ENCODE measurements at places on chromosomes 2 and 18.

DNA sequence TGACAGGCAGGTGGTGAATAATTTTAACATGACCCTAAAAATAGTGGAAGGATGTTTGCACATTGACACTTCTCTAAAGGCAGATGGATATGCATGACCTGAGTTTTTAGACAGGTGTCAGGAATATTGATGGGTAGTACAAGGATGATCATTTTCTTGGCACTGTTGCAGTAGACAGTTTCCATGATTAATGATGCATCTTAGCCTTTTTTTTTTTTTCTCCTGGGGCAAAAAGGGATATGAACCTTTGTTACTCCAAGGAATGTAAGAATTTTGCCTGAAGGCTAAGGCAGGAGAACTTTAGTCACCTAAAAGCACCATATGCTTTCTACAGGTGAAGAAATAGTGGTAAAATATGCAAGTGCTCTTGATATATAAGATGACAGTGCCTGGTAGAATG is 136.3 kb upstream of the CAVIN2 start:
- DNase-seq = no peak

- no peak for DNase-seq
These were observed 71.6 kb downstream of the ACKR3 start for GRCh38 chr2:236641051-236641726.

GRCh38 chr2:15588329-15588919 is 3.2 kb upstream of the DDX1 start:
- peak; percentile 85 for DNase-seq

DNA sequence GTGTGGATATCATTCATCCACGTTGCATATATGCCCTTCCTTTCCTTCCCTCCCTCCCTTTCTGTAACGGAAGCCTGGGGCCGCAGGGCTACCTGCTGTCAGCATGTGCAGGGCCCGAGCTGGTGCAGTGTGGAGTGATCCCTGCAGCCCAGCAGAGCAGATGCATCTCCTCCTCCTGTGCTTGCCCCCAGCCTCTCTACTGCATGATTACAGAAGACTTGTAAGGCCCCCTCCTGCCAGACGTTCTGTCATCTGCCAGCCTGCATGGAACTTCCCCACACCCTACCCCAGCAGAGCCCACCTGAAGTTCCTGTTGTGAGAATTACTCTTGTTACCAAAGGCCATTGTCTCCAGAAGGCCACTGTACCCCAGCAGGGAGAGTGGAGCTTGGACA is 67.5 kb upstream of the FOSL2 start:
- peak; percentile 95 for DNase-seq

GRCh38 chr2:51297488-51297887 is 265.6 kb upstream of the NRXN1 start:
- no peak for DNase-seq

DNA sequence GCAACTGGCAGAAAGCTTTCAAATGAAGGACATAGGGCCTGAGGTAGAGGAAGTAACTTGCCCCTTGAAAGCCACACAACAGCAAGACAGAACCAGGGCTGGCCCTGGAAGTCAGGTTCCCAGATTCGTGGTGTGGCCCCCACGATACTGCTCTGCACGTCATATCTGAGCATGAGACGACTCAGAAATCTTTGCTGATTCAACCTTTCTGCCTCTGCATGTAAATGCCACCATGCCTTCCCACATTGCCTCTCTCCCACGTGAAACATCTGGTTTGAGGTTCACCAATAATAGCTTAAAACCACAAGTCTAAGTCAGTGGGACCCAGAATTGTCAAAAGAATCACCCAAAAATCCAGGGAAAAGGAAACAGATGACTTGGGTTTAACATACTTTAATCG is 214.0 kb upstream of the TRIB2 start:
- DNase-seq = no peak

DNA sequence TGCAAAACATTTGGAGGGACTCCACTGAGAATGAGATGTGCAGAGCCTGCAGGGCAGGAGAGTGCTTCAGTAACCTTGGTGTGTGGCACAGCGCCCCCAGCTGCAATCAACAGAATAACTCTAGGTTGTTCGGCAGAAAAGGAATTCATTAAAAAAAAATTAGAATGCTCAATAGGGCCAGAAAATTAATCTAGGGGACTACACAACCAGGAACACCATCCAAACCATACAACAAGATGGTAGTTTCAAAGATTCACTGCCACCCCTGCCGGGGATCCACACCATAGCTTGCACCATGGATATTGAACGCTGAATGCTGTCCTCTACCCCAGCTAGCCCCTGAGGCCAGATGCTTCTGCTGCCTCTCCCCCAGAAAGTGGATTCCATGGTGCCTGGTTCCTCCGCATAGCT is 50.1 kb downstream of the THUMPD2 start:
- peak; percentile 55 for DNase-seq

DNA sequence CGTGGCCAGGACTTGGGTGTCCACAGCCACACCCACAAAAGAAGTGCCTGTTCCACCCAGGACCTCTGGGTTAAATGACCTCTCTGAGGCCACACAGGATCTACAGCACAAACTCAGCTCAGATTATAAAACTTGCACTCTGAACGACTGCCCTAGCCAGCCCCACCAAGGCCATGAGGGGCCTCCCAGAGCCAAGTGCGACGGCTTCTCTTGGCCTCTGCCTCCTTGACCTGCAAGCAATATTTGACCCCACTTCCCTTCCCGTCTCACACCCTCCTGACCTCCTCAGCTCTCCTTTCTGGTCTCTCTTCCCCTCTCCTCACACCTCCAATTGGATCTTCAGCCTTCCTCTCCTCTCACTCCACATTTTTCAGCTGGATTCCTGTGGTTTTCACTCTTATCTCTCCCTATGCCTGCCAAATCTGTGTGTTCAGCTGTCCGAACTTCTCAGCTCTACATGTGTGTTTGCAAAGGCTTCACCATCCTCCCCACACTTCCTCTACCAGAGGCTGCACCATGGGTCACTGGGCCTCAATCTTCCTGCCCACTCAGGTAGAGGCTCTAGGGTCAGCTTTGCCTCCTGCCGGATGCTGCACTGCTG is 25.3 kb upstream of the STEAP3 start:
- no peak for DNase-seq

- DNase-seq = no peak
These were observed 120.7 kb downstream of the CTAGE1 start for GRCh38 chr18:22297008-22297407.

DNA sequence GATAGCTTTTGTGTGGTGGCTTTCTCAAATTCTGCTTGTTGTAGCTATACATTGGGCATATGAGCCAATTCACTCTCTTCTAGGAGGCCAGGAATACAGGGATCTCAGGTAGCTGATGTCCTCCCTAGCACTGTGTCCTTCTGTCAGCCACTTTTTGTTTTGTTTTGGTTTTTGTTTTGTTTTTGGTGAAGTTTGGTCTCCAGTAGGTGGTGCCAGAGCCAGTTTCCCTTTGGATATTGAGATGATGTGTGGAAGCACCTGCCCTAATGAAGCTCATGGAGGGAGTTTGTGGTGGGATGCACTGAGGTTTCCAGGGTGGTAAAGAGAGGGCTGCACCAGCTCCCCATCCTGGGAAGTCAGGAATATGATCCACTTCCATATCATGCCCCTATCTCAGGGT is 100.5 kb upstream of the VWC2L start:
- no peak for DNase-seq

GRCh38 chr2:71905205-71905604 is 242.5 kb downstream of the CYP26B1 start:
- no peak for DNase-seq

DNA sequence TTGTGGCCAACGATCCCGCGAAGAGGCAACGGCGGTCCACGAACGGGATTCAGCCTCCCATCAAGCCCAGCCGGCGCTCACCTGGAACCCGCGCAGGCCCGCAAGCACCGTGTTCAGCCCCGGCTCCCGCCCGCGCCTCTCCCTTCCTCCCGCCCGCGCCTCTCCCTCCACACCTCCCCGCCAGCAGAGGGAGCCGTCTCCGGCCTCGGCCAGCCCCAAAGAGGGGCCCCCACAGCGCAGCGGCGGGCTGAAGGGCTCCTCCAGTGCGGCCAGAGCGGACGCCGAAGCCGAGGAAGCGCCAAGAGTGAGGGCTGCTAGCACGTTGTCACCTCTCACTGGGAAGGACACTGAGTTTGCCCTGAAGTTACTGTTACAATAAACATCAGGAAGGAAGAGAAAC is 55.3 kb upstream of the LAPTM4A start:
- DNase-seq = peak; percentile 67

- DNase-seq = peak; percentile 81
These were observed 8.9 kb downstream of the TEX44 start for GRCh38 chr2:231601356-231602229.

- no peak for DNase-seq
These were observed 200.6 kb downstream of the NAPG start for GRCh38 chr18:10726198-10727068.

GRCh38 chr2:170943596-170943995 is 14.5 kb downstream of the GORASP2 start:
- DNase-seq = no peak

- no peak for DNase-seq
These were observed 344.4 kb downstream of the CLIP4 start for GRCh38 chr2:29459445-29460179.

GRCh38 chr2:128284037-128284441 is 34.6 kb downstream of the HS6ST1 start:
- DNase-seq = no peak

DNA sequence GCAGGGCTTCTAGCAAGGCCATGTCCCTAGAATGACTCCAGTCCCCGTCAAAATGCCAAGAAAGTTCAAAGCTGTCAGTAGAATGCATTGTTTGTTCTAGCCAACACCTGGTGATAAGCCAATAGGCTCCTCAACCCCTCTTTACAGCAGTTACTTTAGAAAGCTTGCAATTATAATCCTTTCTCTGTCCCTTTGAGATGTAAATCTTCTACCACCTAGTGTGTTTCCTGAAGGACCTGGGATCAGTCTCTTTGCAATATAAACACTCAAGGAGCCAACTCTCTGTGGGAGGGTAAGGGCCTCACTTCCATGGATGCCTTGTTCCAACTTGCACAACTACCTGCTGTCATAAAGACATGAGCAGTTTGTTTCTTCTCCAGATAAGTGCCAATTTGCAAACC is 301.8 kb downstream of the NBAS start:
- DNase-seq = no peak

- DNase-seq = peak; percentile 22
These were observed 706 bp downstream of the UBXN2A start for GRCh38 chr2:23940718-23941620.

DNA sequence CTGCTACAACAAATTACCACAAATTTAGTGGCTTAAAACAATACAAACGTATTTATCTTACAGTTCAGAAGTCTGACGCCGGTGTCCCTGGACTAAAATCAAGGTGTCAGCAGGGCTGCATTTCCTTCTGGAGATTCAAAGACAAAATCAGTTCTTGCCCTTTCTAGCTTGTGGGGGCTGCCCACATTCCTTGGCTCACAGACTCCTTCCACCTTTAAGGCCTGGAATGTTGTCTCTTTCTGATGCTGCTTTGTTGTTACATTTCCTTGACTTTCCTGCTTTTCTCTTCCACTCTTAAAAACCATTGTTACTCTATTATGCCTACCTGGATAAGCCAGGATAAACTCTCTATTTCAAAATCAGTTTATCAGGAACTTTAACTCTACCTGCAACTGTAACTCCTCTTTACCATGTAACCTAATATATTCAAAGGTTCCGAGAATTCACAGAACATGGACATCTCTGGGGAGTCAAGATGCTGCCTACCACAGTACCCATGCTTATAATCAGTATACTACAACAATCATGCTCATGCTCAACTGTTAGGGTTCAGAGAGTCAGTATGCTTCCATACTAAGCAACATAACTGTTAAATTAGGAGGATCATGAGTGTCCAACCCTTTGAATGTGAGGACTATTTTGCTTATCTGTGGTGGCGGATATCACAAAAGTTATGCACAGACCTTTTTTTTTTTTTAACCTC is 27.4 kb downstream of the YES1 start:
- DNase-seq = no peak

DNA sequence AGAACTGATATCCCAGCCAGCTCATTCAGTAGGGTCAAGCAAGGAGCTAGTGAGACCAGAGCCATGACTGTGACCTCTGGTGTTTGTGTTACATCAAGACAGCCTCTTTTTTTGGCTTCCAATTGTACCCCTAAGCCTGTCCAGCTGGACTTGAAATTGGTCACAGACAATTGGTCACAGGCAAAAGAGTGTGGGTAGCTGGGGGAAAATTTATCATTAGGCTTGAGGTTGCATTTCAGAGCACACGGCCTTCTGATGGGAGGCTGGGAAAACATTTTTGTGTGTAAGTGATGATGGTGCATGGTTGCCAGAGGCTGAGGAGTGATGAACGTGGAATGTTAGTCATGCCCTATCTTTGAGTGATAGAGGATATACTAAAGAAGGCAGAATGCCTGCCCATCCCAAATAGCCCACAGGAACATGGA is 285.1 kb upstream of the SLC14A2 start:
- DNase-seq = no peak

DNA sequence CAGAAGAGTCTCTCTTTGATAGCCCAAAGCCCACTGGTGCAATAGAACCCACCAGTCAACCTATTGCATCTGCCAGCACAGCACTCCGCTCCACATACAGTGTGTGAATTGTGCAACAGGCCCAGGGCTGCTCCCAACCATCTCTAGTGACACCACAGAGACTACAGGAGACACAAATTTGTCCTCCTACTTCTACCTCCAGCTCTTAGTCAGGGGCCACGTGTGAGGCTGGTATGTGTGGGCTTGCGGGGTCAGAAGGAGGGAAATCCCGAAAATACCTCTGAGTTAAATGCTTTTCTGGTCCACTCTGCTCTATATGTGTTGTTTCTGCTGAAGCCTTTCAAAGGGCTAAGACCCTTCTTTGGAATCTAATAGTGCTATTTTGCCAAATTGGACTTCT is 18.0 kb downstream of the DGUOK start:
- no peak for DNase-seq

GRCh38 chr2:133365117-133365516 is 203.1 kb downstream of the NCKAP5 start:
- no peak for DNase-seq

DNA sequence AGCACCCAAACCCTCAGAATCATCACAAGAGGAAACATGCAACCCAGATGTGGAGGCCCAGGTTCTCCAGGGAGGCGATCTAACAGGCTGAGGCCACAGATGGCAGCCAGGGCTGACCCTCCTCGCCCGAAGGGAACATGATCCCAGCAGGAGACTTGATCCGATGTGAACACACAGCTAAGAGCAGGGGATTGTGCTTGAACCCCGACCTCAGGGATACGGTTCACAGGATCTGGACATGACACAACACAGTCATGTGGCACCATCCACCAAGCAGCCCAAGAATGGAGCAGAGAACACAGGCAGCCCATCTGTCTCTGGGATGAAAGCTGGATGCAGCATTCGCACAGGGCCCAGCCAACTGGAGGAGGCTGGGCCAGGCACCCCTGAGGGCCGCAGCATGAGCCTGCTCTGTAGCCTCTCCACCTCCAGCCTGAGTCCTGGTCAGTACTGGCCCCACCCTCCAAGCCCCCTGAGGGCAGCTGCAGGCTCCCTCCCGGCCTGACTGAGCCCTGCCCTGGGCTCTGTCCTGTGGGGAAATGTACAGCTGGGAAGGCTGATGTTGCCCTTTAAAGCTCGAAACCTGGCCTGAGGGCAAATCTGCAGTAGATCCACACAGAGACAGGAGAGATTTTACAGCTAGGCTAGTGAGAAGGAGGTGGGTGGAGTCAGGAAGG is 39.0 kb downstream of the AQP12A start:
- DNase-seq = peak; percentile 66
